ENCODE measurements at places on chromosomes 1 and 21. TPM values are rescaled to one million over a fixed set of nuclear protein-coding genes. Genes with fewer than 3 reads are reported as not detected.

BNIPL gene
- polyA plus RNA-seq = not detected

GRCh38 chr1:48645883-48646282 is 130.8 kb downstream of the BEND5 start:
- DNase-seq = no peak
- no peaks in the 10 kb centered on the region for H3K4me1 ChIP-seq
- no peak overlapping the region for H3K27ac ChIP-seq
- no peaks in the 10 kb centered on the region for H3K36me3 ChIP-seq
- H3K27me3 ChIP-seq = no peaks in the 10 kb centered on the region
- H3K4me3 ChIP-seq = no peak overlapping the region

DNA sequence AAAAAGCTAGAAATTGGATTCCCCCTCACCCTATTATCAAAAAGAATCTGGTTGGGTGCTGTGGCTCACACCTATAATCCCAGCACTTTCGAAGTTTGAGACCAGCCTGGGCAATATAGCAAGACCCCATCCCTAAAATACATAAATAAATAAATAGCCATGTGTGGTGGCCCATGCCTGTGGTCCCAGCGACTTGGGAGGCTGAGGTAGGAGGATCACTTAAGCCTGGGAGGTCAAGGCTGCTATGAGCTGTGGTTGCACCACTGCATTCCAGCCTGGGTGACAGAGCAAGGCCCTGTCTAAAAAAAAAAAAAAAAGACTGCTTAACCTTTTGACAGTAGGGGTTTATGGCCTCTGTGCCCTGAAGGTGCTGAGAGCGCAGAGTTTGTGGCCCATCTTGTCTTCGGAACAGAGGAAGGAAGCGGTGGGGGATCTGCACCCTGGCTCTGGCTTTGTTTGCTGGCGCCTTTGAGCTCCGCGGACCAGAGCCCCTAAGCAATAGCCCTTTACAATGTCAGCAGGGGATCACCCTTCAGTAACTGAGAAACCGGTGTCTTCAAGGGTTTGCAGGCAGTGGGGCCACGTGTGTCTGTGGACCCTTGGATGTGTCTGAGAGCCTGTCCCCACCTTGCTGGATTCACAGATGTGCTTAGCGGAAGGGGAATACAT is 22.1 kb downstream of the SLC2A7 start:
- no peak for DNase-seq
- H3K4me3 ChIP-seq = no peak overlapping the region
- H3K27me3 ChIP-seq = no peaks in the 10 kb centered on the region
- H3K27ac ChIP-seq = no peak overlapping the region
- peaks cover 8% of the 10 kb centered on the region for H3K4me1 ChIP-seq

GRCh38 chr1:42797979-42798378 is 13.2 kb downstream of the TMEM269 start:
- H3K4me3 ChIP-seq = no peak overlapping the region
- no peaks in the 10 kb centered on the region for H3K27me3 ChIP-seq
- no peak for DNase-seq
- no peaks in the 10 kb centered on the region for H3K36me3 ChIP-seq
- H3K4me1 ChIP-seq = no peaks in the 10 kb centered on the region

GRCh38 chr21:39197448-39198233 is 14.4 kb upstream of the PSMG1 start:
- peaks cover 53% of the 10 kb centered on the region for H3K36me3 ChIP-seq
- H3K4me3 ChIP-seq = no peak overlapping the region
- peaks cover 7% of the 10 kb centered on the region for H3K4me1 ChIP-seq
- no peak overlapping the region for H3K27ac ChIP-seq
- no peaks in the 10 kb centered on the region for H3K27me3 ChIP-seq

GRCh38 chr1:164648636-164649035 is 89.7 kb downstream of the PBX1 start:
- no peaks in the 10 kb centered on the region for H3K27me3 ChIP-seq
- H3K36me3 ChIP-seq = no peaks in the 10 kb centered on the region
- H3K27ac ChIP-seq = no peak overlapping the region
- no peak overlapping the region for H3K4me3 ChIP-seq

GRCh38 chr1:165768513-165769394 is at the start of gene TMCO1:
TSS of gene TMCO1 (minus strand) at chr1:165768868. CDS start at chr1:165768751, 117 bp downstream.
- H3K4me1 ChIP-seq = peaks cover 60% of the 10 kb centered on the region
- H3K27ac ChIP-seq = peak within 1 kb of the TSS; percentile 88
- H3K4me3 ChIP-seq = peak within 1 kb of the TSS; percentile 69
- H3K27me3 ChIP-seq = no peaks in the 10 kb centered on the region
- DNase-seq = peak; percentile 96

DNA sequence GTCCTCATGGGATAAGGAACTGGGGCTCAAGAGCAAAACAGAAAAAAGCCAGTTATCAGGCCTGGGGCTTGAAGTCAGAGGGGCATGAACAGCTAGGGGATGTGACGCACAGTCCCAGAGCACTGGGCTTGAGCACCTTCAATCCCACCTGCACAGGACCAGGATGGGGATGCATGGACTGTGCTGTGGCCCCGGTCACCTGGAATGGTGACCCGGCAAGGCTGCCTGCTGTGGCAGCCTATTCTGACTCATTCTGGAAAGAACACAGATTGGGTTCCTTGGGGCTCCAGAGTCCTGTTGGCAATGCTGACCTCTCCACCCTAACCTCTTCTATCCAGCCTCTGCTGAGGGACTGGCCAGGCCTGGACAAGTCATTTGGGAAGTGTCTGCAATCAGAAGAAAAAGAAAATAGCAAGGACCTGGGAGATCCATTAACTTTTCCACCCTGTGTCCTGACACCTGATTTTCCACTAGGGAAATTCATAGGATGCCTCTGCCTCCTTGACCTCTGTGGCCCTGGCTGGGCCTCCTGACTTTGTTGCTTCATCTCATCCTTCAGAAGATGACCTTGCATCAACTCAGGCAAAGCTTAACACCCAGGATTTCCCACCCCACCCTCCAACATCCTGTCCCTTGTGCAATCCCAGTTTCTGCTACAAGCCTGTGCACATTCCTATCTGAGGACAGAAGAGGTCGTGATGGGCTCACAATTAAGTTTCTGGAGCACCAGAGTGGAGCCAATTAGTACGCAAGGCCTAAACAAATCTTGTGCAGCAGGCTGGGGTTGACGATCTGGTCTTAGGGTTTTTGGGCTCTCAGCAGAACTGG is 17.9 kb upstream of the FMOD start:
- H3K36me3 ChIP-seq = no peaks in the 10 kb centered on the region
- H3K27ac ChIP-seq = no peak overlapping the region
- no peak overlapping the region for H3K4me3 ChIP-seq
- no peak for DNase-seq
- H3K4me1 ChIP-seq = no peaks in the 10 kb centered on the region
- H3K27me3 ChIP-seq = no peaks in the 10 kb centered on the region

DNA sequence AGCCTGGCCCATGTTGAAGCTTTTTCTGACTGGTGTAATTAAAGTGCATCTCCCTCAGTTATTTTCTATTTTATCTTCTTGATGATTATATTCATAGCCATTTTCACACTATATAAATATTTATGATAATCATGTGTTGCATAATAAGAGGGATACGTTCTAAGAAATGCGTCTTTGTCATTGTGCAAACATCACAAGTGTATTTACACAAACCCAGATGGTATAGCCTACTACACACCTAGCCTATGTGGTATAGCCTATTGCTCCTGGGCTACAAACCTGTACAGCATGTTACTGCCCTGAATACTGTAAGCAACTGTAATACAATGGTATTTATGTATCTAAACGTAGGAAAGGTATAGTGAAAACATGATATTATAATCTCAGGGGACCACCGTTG is 88.1 kb downstream of the BACH1 start:
- no peaks in the 10 kb centered on the region for H3K4me1 ChIP-seq
- no peak for DNase-seq
- H3K36me3 ChIP-seq = no peaks in the 10 kb centered on the region
- H3K27ac ChIP-seq = no peak overlapping the region
- no peak overlapping the region for H3K4me3 ChIP-seq

GRCh38 chr1:244381878-244382565 is 69.7 kb downstream of the ADSS2 start:
- no peak overlapping the region for H3K27ac ChIP-seq
- no peak for DNase-seq
- no peaks in the 10 kb centered on the region for H3K4me1 ChIP-seq
- H3K4me3 ChIP-seq = no peak overlapping the region
- H3K36me3 ChIP-seq = no peaks in the 10 kb centered on the region
- no peaks in the 10 kb centered on the region for H3K27me3 ChIP-seq

CFAP74 gene
- polyA plus RNA-seq = not detected

- H3K27ac ChIP-seq = no peak overlapping the region
- DNase-seq = no peak
- peaks cover 19% of the 10 kb centered on the region for H3K4me1 ChIP-seq
- no peak overlapping the region for H3K4me3 ChIP-seq
Observed at GRCh38 chr1:116122955-116123757, 12.0 kb downstream of the MAB21L3 start.

ZNF648 gene
- not detected for polyA plus RNA-seq

DNA sequence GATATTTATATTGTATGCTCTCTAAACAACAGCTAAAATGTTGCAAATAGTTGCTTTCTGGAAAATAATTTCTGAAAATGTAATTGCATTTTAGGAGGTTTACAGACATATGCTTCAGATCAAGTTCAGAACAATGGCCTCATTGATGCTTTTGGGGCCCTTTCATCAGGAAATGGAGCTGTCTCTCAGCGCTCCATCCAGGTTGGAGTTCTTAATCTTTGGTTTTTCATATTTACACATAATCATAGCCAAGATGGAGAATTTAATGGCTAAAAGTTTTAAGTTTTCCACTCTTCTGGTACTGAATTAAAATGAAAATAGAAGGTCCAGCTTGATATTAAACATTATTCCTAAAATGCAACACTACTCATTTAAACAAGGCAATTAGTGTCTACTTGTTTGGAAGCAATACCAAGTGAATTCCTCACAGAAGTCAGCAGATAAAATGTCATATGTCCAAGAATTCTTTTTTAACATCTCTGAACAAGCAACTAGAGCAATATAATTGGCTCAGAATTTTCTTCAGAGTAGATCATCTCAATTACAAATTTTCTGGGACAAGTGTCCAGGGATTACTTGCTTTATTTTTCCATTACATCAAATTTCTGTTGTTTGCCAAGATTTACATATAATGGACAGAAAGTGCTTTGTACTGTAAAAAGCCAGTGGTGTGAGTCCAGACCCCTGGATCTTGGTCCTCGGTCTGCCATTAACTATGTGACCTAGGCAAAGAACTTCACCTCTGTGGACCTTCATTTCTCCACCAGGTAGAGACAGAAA is 22.6 kb downstream of the CLCA1 start:
- no peaks in the 10 kb centered on the region for H3K36me3 ChIP-seq
- H3K4me3 ChIP-seq = no peak overlapping the region
- no peaks in the 10 kb centered on the region for H3K27me3 ChIP-seq
- H3K27ac ChIP-seq = no peak overlapping the region

DNA sequence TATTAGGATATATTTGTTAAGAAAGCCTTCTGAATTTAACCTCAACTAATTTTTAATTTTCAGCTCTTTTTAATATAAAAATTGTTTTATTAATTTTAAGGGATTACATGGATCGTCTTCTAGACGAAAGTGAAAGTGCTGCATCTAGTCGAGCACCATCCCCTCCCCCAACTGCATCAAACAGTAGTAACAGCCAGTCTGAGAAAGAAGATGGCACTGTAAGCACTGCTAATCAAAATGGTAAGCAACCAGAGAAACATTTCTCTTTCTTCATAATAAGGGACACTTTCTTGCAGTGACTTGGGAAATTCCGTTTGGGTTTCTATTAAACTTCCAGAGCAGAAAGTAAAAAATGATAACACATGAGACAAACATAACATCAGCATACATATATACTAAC is 56.9 kb downstream of the MIER1 start:
- H3K27me3 ChIP-seq = no peaks in the 10 kb centered on the region
- H3K36me3 ChIP-seq = peaks cover 36% of the 10 kb centered on the region
- no peak overlapping the region for H3K4me3 ChIP-seq
- peaks cover 25% of the 10 kb centered on the region for H3K4me1 ChIP-seq
- peak overlapping the region; percentile 61 for H3K27ac ChIP-seq

DNA sequence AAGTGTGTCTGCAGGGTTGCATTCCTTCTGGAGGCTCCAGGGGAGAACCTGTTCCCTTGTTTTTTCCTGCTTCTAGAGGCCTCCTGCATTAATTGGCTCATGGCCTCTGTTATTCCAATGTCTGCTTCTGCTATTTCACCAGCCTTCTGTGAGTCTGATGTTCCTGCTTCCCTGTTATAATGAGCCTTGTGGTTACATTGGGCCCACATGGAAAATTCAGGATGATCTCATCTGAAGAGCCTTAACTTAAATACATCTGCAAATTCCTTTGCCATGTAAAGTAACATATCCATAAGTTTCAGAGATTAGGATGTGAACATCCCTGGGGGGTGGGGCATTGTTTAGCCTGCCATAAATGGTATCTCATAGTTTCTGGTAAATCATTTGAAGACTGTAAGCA is 181.1 kb downstream of the RWDD3 start:
- H3K4me3 ChIP-seq = no peak overlapping the region
- no peaks in the 10 kb centered on the region for H3K36me3 ChIP-seq
- no peak overlapping the region for H3K27ac ChIP-seq
- H3K4me1 ChIP-seq = no peaks in the 10 kb centered on the region
- no peak for DNase-seq

DNA sequence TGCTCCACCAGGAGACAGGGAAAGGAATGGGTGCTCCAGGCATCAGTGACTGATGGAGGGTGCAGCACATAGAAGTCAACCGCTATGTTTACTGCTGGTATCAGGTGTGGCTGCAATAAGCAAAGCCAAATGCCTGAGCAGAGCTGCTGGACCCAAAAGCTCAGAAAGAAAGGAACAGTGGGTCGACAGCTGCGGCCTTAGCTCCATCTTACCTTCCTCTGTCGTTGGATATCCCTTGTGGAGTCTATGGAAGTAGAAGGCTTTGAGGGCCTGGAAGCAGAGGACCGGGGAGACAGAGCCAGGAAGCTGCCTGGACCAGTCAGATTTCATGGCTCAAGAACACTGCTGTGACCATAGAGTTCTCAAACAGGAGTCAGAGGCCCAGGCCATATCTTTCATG is 45.3 kb downstream of the RIMS3 start:
- H3K27me3 ChIP-seq = no peaks in the 10 kb centered on the region
- H3K4me1 ChIP-seq = no peaks in the 10 kb centered on the region
- DNase-seq = no peak
- no peak overlapping the region for H3K27ac ChIP-seq

ELAPOR1 gene
- 17.8 TPM for polyA plus RNA-seq

OVAAL gene
- not detected for polyA plus RNA-seq

DNA sequence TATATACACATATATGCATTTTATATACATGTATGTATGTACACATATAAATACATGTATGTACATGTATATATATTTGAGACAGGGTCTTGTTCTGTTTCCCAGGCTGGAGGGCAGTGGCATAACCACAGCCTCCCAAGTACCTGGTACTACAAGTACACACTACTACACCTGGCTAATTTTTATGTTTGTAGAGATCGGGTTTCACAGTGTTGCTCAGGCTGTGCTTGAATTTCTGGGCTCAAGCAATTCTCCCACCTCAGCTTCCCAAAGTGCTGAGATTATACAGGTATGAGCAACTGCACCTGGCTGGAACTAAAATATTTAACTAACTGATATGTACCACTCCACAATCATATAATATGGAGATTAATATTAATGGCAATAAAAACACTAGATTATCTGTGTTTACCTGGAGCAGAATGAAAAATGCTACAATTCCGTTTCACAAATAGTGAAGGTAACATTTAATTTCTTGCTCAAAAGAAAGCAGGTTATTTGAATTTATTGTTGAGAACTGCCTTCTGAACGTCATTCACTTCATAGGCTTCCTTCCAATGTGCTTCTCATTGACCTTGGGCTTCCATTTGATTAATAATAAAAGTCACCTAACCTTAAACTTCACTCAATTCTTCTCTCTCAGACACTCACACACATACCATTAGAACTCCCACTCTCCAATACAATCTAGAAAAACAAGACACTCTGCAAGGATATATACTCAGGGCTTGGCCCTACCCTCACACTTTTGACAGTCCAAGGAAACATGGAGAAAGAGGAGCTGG is 57.0 kb downstream of the PTGER3 start:
- H3K4me1 ChIP-seq = no peaks in the 10 kb centered on the region
- no peaks in the 10 kb centered on the region for H3K36me3 ChIP-seq
- no peak for DNase-seq
- H3K27me3 ChIP-seq = no peaks in the 10 kb centered on the region
